ENCODE measurements at places on chromosomes 2 and 18.

- DNase-seq = no peak
Observed at GRCh38 chr2:168392024-168392423, 64.0 kb upstream of the CERS6 start.

GRCh38 chr18:13237641-13238040, 19.1 kb downstream of the LDLRAD4 start:
- no peak for DNase-seq

DNA sequence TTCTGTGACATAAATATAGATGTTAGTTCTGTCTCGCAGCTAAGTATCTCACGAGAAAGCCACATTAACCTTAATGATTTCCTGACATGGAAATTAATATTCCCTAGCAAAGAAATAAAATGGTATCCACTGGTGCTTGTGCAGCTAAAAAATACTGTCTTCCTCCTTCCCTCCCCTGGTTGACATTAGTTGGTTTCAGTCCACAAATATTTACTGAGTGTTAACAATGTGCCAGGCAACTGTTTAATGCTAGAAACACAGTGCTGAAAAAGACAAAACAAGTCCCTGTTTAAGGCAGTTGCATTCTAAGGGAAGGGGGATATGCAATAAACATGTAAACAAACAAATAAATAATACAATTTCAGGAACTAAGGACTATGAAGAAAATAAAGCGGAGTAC, 44.2 kb upstream of the VPS54 start:
- DNase-seq = no peak

DNA sequence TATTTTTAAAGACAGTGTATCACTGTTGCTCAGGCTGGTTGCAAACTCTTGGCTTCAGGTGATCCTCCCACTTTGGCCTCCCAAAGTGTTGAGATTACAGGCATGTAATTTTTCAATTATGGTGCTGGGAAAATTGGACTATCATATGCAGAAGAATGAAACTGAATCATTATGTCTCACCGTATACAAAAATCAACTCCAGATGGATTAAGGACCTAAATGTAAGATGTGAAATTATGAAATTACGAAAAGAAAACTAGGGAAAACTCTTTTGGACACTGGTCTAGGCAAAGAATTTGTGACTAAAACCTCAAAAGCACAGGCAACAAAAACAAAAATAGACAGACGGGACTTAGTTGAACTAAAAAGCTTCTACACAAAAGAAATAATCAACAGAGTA, 31.2 kb downstream of the MAP3K2 start:
- DNase-seq = no peak

- DNase-seq = no peak
Observed at GRCh38 chr18:65746936-65747335, 3.9 kb upstream of the CDH7 start.

DNA sequence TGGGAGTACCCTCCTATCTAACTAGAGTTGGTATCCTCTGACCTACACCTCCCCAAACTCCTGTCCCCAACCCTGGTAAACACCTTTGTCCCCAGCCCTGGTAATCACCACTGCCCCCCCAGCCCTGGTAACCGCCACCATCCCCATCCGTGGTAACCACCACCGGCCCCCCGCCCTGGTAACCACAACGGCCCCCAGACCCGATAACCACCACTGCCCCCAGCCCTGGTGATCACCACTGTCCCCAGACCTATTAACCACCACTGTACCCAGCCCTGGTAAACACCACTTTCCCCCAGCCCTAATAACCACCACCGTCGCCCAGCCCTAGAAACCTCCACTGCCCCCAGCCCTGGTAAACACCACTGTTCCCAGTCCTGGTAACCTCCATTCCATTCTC, 820.2 kb upstream of the SALL3 start:
- DNase-seq = no peak

DNA sequence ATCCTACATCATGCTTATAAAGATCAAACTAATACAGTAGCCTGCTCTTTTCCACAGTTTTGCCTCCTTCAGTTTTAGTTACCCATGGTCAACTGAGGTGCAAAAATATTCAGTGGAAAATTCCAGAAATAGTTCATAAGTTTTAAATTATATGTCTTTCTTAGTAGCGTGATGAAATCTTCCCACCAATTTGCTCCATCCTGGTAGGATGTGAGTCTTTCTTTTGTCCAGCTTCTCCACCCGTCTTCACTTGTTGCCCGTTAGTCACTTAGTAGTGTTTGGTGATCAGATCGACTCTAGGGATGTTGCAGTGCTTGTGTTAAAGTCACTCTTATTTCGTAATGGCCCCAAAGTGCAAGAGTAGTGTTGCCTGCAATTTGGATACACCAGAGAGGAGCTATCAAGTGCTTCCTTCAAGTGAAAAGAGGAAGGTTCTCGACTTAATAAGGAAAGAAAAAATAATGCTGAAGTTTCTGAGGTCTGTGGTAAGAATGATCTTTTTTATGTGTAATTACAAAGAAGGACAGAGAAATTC, 57.0 kb downstream of the CEP192 start:
- no peak for DNase-seq

DNA sequence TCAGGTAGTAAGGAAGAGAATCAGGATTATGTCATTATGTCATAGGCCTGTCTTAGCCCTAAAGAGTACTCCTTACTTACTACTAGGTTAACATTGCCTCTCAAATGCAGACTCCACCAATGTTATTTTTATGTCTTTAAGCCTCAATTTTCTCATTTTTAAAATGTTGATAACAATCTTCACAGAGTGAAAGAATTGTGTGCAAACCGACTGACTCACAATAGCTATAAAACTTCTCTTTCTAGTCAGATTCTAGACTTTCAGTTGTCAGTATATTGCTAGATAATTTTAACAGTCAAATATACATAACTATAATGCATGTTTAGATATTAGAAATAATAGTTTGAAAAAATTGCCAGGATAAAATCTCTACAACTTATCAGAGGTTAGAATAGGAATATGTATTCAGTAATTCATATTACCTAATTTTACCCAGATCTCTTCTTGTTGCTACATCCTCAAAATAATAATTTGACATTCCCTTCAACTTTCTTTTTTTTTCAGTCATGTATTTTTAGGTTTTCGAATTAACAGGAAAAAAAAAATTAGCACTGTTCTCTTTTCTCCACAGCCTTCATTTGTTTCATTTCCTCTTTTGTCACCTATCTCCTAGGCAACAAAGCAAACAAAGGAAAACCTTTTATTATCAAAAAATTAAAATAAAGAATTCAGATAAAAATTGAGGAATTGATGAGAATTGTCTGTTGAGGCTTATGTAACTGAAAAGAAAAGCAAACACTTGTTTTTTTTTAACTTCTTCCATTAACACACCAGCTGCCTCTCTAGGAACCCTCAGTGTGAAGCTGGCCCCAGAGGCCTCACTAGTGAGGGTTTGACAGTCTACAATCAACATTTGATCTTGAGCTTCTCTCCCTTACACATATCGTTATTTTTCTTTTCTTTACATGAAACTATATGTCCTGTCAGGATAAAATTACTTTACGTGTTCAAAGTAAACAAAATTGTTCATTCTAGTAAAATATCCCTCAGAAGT, 279.0 kb downstream of the CALCRL start:
- DNase-seq = no peak

- peak; percentile 51 for DNase-seq
Observed at GRCh38 chr2:12554224-12555011, 162.3 kb upstream of the TRIB2 start.

- DNase-seq = no peak
Observed at GRCh38 chr2:128308284-128308731, 10.4 kb downstream of the HS6ST1 start.

GRCh38 chr2:21787941-21788340, 664.2 kb downstream of the TDRD15 start:
- no peak for DNase-seq

DNA sequence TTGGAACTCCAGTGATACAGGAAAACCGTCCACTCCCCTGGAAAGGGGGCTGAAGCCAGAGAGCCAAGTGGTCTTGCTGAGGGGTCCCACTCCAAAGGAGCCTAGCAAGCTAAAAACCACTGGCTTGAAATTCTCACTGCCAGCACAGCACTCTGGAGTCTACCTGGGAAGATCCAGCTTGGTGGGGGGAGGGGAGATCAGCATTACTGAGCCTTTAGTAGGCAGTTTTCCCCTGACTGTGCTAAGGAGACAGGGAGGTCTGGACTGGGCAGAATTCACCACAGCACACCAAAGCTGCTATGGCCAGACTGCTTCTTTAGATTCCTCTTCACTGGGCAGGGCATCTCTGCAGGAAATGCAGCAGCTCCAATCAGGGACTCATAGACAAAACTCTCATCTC, 510.7 kb upstream of the LRRTM1 start:
- no peak for DNase-seq

- no peak for DNase-seq
Observed at GRCh38 chr18:66377291-66377690, 226.6 kb downstream of the CDH19 start.

- no peak for DNase-seq
Observed at GRCh38 chr2:105100046-105100840, 62.4 kb downstream of the MRPS9 start.

DNA sequence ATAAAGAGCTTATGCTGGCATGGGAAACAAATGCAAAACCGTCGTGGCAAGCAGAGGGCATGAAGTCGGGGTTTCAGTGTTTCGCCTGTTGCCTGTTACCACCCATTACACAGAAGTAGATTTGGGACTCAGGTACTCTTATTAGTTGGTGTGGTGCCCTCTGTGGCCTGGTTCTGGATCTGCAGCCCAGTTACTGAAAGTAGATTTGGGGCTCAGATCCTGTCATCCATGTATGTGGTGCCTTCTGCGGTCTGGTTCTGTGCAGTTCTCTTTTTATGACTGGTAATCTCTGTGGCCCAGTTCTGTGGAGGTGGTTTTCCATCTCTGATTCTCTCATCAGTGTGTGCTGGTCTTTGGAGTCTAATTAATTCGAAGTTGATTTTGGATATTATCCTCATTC, 45.2 kb downstream of the ADNP2 start:
- no peak for DNase-seq

DNA sequence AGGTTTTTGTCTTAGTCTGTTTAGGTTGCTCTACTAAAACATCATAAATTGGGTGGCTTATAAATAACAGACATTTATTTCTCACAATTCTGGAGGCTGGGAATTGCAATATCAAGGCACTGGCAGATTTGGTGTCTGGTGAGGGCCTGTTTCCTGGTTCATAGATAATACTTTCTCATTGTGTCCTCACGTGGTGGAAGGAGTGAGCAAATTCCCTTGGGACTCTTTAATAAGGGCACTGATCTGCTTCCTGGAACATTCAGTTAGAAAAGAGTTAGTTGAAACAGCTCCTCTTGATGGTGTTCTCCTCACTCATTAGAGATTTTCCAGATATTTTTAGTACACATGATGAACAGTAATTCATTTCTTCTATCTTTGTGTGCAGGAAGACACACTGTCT, 22.3 kb downstream of the COL4A3 start:
- no peak for DNase-seq

- no peak for DNase-seq
Observed at GRCh38 chr2:144505245-144505831, 14.6 kb downstream of the ZEB2 start.

DNA sequence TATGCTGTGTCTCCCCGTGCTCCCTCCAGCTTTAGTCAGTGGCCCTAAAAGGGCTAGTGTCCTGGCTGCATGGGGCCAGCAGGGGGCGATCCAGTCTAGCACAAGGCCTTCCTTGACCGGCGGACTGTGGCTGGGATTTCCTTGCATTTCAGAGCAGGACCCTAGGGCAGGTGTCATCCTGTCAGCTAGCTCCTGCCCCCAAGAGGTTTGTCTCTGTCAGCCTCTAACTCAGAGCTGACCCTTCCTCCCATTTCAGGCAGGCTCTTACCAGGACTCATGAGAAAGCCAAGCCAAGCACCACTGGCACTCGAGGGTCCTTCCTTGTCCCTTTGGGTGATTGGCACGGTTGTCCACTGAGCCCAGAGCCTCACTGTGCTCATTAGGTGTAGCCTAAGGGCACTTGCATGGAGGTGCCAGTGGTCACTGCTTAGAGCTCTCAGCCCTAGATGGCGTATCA, 140.3 kb downstream of the RPIA start:
- DNase-seq = peak; percentile 60

- no peak for DNase-seq
Observed at GRCh38 chr18:30034818-30035217, 1007.7 kb downstream of the DSC3 start.

- DNase-seq = no peak
Observed at GRCh38 chr2:188577231-188577630, 285.6 kb downstream of the GULP1 start.

GRCh38 chr2:132252191-132252893, 90.6 kb upstream of the ANKRD30BL start:
- DNase-seq = no peak

- DNase-seq = no peak
Observed at GRCh38 chr18:58241026-58241679, 197.1 kb downstream of the NEDD4L start.

DNA sequence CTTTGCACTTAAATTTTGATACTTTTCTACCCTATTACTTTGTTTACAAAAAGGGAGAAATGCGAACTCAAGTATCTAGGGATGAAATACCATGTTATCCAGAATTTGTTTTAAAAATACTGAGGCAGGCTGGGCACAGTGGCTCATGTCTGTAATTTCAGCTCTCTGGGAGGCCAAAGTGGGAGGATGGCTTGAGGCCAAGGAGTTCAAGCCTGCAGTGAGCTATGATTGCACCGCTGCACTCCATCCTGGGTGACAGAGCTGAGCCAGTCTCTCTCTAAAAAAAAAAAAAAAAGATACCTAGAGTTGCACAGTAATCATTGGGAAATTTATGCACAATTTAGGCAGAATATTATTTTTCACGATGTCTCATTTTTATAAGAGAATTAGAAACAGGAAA, 12.4 kb upstream of the VAPA start:
- no peak for DNase-seq

DNA sequence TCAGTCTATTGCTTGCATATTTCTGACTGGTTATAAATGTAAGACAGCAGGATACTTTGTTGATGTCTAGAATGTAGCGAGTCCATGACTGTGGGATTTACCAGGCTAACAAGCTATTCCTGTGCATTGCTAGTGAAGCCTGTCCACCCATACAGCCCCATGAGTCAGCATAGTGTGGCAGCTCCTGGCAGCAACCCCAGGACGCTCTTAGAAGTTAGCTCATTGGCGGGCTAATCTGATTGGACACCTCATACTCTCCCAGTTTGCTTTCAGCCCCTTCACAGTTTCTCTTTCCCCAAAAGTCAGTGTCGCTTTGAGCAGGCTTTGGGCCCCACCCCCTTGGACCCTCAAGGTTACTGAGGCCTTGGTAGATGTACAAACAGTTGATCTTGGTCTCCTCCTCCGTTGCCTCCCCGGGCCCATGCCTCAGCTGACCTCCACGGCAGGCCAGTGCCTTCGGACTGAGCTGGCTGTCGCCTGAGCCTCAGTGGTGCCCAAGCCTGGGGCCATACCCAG, 48.0 kb downstream of the COA5 start:
- DNase-seq = no peak

- no peak for DNase-seq
Observed at GRCh38 chr2:161063946-161064306, 96.3 kb upstream of the TANK start.

DNA sequence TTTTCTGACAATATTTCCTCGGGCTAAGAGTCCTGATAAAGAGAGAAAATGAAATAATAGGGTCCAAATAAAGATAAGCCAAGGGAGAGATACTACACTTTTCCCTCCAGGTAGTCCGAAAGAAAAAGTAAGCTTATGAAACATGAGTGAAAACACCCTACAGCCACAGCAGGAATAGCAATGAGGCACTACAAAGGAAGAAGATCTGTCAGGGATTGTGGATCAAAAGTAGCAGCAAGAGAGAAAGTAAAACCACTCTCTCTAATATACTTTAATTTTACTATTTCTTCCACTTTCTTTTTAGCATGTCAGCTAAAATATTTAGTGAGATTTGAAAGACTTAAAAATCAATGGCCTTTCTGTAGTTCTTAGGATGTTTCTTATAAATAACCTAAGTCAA, 1601.8 kb downstream of the LRP1B start:
- no peak for DNase-seq

GRCh38 chr2:1837022-1837421, 92.7 kb upstream of the PXDN start:
- peak; percentile 51 for DNase-seq
